Left kidney (tissue), 8 donors: ENCODE measurements at places on chromosomes 4 and X. TPM values are rescaled to one million over a fixed set of nuclear protein-coding genes. Genes with fewer than 3 reads are reported as not detected.

CLDN34 gene
- polyA plus RNA-seq: 0.18 TPM

FAM200B gene
- 69.5 TPM for polyA plus RNA-seq

CT47B1 gene
- polyA plus RNA-seq: not detected

C4orf36 gene
- polyA plus RNA-seq: 1.4 TPM
